ENCODE measurements at places on chromosomes 13 and 19.

- DNase-seq, result peak; percentile 82
Measured at GRCh38 chr19:36418287-36419001, at the start of gene ZFP82. TSS of gene ZFP82 (minus strand) at chr19:36418644. CDS start at chr19:36409789, 8,855 bp downstream.

DNA sequence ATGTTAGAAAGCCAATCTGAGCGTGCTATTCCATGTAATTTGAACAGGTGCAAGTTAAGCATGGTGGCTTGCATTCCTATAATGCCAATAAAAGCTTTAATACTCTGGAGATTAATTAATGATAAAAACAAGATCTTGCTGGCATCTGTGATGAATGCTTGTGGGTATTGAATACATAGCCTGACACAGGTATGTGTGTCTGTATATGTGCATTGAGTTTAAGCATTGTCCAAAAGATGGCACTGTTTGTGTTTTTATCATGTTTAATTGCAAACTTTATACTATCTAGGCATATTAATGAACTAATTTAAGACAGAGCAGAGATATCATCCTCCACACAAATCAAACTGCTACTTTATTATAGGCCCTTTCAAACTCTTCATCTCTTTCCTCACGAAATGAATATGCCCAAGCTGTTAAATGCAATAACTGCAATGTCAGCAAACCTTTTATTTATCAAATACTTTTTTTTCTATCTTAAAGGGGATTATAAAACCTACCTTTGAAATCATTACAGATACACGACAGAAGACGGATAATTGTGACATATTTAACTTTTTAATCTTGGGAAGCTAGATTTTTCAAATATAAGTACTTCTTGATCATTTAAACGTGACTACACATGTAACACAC, 86.5 kb downstream of the TNFSF11 start:
- DNase-seq, result peak; percentile 28

GRCh38 chr19:16001481-16002312, 52.9 kb downstream of the OR10H4 start:
- peak; percentile 87 for DNase-seq

DNA sequence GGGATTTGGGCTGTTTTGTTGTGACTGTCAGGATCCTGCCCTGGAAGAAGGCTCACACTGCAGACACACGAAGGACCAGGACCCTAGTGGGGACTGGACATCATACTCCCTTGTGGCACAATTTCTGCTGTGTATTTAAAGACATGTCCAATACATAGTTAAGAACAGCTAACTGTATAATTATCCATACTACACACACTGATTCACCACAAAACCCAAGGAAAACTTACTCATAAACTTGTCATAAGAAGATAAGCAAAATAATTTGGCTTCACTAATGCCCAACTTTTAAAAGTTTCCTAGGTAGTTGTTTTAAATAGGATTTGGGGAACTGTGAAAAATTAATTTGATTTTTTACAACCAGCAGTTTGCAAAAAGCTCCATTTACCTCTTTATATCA, 46.1 kb downstream of the LATS2 start:
- peak; percentile 41 for DNase-seq

GRCh38 chr19:9149997-9150396, 9.8 kb downstream of the ZNF317 start:
- no peak for DNase-seq

DNA sequence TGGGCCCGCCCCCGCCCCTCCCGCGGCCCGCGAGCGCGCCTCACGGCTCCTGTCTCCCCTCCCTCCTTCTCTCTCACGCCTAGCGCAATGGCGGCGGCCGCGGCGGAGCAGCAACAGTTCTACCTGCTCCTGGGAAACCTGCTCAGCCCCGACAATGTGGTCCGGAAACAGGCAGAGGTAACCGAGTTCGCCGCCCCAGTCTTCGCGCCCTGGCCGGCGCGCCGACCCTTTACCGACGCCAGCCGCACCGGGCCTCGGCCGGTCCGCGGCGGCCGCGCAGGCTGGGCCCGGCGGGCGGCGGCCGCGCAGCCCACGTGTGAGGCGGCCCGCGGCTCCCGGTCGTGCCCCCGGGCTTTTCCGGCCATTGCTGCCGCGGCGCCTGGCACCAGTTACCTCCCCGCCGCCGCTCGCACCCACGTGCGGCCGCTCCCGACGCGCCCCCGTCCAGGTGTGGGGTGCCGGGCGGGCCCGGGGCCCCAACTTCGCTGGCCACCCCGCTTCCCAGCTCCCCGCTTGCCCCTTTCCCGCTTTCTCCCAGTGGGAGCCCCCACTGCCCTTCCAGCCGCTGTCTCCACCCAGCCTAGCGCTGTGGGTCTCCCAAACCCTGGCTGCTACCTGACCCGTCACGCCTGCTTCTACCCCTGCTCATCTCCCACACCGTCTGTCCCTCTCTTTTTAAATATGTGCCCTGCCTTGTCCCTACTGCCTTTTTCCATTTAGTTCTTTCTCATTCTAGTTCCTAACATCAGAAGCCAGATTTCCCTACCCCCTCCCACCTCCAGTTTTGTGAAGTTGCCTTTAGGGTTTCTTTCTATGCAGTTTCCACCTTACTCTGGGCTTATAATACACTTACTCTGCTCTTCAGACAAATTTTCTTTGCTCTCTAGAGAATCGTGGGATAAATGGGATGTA, 23.4 kb downstream of the IPO5 start:
- peak; percentile 29 for DNase-seq

GRCh38 chr13:90276216-90276615, 1071.3 kb upstream of the MIR17HG start:
- no peak for DNase-seq

DNA sequence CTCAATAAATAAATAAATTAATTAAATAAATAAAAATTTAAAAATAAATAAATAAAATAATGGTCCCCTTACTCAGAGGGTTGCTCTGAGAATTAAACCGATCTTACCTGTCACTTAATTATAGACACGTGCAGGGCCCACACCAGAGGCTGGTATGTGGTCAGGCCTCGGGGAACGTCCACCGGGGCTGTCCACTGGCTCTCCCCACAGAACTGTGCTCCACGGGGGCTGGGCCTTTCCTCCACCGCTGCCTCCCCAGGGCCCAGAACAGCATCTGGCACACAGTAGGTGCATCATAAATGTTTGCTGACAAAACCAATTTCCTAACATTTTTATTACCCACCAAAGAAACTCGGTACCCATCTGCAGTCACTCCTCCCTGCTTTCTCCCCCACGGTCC, 69.2 kb downstream of the CEBPG start:
- no peak for DNase-seq

Measured in iris pigment epithelial cell (primary cell).